Stimulated activated CD4-positive, alpha-beta T cell treated with anti-CD3 and anti-CD28 coated beads, Interleukin-4, amount 100 ng/mL, for 1 hour (primary cell): ENCODE measurements at places on chromosomes 7 and 10.
A peak's percentile ranks its signal among the peaks of the same experiment; 100 is the strongest.

DNA sequence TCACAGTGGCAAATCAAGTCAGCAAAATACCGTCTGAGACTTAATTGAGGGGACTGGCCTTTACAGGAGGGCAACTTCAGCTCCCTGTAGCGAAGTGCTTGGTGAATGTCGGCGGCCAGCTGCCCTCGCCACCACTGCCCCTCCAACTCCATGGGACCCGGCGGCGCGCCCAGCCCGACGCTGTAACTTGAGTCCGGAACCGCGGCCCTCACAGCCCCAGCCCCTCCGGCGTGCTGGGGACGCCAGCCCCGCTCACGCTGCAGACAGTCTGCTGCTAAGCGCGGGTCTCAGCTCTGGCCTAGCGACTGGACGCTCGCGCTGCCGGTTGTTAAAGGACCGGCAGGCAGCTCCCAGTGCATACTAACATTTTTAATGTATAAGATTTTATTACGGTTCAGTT, 113.4 kb upstream of the NUPR2 start:
- no peak for DNase-seq

DNA sequence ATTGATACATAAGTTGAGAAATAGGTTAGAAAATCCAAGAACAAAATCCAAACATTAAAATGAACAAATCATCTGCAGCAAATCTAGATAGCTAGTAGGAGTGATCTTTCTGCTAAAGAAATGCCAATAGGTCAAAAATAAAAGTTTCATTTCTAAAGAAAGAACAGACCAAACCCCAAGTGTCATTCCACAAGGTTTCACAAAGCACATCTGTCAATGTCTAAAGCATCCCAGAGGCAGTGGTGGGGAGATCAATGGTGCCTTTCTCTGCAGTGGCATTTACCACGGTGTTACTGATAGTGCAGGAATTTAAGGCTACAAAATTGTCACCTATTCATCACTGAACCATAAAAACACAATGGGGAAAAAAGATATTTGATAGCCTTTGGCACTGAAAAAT, 147.9 kb downstream of the PARD3 start:
- no peak for DNase-seq

- DNase-seq: no peak
Measured at GRCh38 chr10:43194859-43195258, 56.6 kb downstream of the CSGALNACT2 start.

DNA sequence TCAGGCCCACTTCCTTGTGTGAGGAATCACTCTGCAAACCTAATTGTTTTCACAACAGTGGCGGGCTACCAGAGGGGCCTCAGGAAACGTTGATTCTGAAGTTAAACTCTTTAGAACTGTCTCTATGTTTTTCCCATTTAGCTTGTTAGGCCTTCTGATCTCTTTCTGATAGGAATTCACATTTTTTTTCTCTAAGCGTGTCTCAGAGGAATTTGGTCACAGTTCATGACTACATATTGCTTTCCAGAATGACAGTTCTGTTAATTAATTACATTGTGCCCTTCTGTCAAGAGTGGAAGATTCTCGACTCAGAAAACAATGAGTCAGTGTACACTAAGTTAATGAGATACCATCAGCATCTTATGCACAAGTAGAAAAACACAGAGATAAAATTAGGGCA, 469.2 kb upstream of the C7orf33 start:
- no peak for DNase-seq

- DNase-seq: peak; percentile 25
Measured at GRCh38 chr7:42014625-42015618, 222.1 kb downstream of the GLI3 start.

GRCh38 chr7:1922870-1923236, 252.8 kb downstream of the ELFN1 start:
- no peak for DNase-seq

DNA sequence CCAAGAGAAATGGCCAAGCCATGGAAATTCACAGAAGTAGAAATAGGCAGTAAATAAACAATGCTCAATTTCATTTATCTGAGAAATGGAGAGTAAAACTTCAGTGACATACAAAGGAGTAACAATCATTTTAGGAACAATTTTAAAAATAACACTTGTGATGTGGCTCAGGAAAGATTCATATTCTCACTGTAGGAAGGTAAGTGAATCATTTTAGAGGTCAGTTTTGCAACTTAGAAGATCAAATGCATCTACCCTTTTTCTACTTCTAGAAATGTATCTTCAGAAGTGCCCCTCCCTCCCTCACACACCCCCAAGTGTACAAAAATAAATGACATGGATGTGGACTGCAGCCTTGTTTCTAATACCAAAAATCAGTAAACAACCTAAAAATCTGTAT, 78.3 kb downstream of the ALOX5 start:
- no peak for DNase-seq

- peak; percentile 75 for DNase-seq
Measured at GRCh38 chr10:15209827-15210509, 41.5 kb upstream of the NMT2 start.

DNA sequence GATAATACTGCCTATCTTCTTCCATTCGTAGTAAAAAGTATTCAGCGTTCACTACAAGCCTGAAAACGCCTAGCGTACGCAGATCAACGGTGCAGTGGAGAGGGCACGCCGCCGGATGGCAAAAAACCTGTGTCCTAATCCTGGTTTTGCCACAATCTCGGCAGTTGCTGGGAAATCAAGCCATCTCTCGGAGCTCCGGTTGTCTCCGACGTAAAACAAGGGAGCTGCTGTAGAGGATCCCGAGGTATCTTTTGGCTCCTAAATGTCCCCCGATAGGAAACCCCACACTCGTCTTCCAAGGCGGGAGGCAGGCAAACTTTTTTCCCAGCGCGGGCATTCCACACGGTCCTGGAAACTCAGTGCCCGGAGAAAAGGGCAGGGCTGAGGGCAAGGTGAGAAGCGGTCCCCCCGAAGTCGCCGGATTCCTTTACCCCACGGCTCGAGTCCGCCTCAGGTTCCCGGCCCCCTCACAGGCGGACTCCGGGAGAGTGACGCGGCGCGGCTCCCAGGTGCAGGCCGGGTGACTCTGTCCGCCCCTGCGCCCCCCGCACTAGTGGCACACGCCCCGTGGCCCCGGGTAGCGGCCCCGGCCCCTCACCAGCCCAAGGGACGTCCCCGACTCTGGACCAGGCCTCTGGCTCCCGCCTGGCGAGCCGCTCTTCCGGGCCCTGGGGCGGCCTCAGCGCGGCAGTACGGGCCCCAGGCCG, 649 bp downstream of the IDE start:
- peak; percentile 44 for DNase-seq

GRCh38 chr7:80257756-80258155, 123.1 kb downstream of the GNAI1 start:
- DNase-seq: no peak

- DNase-seq: no peak
Measured at GRCh38 chr10:20608503-20608902, 288.6 kb downstream of the NEBL start.

DNA sequence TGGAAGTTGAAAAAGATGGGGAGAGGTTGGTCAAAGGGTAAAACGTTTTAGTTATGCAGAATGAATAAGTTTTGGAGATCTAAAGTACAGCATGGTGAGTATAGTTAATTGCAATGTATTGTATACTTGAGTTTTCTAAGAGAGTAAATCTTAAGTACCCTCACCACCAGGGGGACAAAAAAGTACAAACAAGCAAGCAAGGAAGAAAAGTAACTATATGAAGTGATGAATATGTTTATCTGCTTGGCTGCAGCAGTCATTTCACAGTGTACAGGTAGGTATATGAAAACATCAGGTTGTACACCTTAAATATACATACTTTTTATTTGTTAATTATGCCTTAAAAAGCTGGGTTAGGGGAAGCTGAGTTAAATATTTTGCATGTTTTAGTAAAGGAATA, 157.3 kb downstream of the PCLO start:
- no peak for DNase-seq

DNA sequence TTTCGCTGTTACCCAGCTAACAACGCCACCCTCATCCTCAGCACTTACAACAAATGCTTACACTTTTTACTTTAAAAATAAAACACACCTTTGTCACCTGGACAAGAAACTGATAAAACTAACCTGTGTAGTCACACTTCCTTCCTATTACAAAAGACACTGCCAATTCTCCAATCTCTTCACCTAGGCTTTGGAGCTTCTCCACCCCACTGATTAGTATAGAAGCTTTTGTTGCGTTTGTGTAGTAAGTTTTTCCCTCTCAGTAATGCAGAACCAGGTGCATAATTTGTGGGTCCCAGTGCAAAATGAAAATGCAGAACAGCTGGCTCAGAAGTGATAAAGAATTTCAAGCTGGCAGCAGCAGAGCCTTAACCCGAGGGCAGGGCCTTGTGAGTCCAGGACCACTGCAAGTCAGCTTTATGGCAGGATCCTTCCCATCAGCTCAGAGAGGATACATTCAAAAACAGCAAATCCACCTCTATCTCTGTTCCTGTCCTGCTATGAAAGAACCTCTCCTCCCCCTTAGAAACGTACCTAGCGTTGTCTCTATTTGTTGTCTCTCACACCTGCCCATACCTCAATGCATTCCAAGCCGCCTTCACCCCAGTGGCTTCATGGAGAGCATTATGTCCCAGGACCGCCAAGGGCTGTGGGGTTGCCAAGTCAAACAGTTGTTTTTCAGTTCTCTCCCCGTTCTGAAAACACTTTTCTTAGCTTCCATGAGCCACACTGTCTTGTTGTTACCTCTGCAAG, 40.3 kb upstream of the EGFR start:
- DNase-seq: no peak

- no peak for DNase-seq
Measured at GRCh38 chr7:18384491-18385143, 110.9 kb upstream of the HDAC9 start.

- DNase-seq: no peak
Measured at GRCh38 chr7:51080216-51080615, 236.4 kb downstream of the COBL start.

DNA sequence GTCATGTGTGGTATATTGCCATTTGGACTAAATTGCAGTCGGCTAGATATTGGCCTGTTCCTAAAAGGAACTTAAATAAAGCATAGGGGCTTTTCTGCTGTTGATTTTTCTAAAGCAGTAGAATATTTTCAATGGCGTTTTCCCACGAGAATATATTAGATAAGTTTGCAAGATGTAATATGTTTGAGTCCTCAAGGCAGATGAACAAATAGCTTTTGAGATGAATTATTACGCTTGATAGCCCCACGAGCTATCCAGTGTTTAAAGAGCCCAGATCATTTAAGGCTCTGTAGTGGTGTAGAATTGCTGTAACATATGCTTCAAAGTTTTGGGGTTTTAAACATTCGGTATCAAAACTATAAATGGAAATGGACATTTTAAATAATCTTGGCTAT, 2.9 kb downstream of the CELF2 start:
- DNase-seq: no peak

DNA sequence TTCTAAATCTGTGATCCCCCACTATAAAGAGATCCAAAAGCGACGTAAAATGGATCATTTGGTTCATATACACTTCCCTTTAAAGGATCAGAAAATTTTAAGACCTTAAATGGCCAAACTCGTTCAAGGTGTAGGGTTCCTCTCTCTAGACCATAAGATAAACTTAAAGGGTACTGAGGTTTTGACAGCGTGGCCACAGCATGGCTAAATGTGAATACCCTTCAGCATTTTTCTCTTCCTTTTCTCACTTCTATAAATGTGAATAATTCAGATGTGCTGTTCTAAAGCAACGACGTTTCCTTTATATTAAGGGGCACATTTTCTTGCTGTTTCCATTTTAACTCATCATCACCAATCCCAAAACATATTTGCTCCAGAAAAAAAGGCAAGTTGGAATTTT, 5.2 kb downstream of the ZCWPW1 start:
- DNase-seq: no peak

GRCh38 chr10:114810926-114811325, 10.7 kb upstream of the FHIP2A start:
- no peak for DNase-seq

GRCh38 chr7:29084832-29085231, 61.5 kb downstream of the CPVL start:
- no peak for DNase-seq

DNA sequence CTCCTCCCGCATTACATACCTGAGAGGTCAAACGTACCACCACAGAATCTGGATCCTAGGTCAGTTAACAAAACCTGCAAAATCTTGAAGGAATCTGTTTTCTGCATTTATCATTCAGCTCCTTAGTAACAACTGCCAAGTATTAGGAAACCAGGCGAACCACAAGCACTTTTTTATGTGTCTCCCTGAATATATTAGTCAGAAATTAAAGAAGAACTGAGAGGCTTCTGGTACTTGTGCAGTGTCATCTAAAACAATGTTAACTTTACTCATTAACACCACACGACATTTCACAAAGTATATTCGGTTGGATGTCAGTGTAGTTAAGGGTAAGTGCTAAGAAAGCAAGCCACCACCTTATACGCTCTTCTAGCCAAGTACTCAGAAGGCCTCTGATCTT, 2.5 kb downstream of the CCDC6 start:
- no peak for DNase-seq

DNA sequence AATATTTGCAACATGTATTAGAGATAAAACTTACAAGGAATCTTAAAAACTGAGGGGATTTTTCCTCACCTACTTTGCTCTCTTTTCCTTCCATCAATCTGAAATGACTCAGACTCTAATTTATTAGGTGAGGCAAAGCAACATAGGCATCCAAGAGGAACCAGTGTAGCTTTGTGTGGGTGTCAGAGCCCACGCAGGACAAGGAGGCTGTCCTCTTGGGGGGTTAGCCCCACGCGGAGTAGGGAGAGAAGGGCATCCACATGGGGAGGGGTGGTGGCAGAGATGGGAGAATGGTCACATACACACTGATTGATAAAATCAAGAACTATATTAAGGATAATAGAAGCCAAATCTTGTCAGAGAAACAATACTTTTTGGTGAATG, 33.8 kb upstream of the ARMS2 start:
- no peak for DNase-seq

DNA sequence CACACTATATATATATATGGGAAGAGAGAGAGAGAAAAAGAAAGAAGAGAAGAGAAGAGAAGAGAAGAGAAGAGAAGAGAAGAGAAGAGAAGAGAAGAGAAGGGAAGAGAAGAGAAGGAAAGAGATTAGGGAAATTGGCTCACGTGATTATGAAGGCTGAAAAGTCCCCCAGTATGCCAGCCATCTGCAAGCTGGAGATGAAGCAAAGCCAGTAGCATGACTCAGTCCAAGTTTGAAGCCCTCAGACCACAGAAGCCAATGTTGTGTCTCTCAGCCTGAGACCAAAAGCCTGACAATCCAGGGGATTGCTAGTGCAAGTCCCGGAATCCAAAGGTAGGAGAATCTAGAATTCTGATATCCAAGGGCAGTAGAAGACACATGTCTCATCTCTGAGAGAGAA, 206.3 kb upstream of the PRSS1 start:
- no peak for DNase-seq

- DNase-seq: no peak
Measured at GRCh38 chr10:119267384-119267783, 60.0 kb downstream of the GRK5 start.

DNA sequence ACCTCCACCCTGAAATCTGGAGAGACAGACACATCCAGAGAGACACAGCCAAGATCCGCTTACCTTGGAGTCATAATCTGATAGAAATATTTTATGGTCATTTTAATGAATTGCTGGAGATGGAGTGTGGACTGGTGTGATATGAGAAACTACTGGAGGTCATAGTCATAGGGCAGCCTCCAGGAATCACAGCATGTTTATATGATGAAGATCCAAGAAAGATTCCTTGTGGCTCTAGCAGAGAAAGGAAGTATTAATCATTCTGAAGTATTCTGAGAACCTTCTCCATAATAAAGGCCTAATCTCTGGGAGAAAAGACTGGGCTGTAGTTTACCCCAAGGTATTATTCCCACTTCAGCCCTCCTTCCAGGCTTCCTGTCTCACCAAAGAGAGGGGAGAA, 38.0 kb downstream of the POLR1F start:
- no peak for DNase-seq

GRCh38 chr7:1742555-1743303, 72.7 kb downstream of the ELFN1 start:
- DNase-seq: no peak
